Stimulated activated CD4-positive, alpha-beta T cell treated with anti-CD3 and anti-CD28 coated beads, Interleukin-2, amount 100 ng/mL, for 4 hours (primary cell): ENCODE measurements at places on chromosomes 5 and 9.

DNA sequence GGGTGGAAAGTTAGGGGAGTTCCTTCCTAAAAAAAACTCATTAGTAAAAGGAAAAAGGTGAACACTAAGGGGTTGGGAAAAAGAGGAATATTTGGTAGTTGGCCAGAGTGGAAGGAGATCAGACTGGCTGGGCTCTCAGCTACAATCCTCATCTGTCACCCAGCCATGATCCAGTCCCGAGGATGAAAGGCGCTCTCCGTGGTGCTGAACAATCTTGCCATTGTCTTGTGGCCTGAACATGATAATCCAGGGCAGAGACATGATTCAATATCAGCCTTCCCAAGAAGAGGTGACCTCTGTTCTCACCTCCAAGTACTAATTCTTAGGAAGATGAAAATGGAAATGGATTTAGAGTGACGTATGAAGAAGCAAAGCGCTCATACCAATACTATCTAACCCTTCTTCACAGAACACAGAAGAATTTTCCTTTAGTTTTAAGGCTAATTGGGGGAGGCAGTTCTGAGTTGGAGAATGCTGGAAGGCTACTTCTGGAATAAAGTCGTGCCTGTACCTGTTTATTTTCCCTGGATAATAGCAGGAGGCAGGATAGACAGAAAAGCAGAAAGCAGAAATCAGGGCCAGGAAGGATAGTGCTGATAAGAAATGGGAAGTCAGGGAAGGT, 36.6 kb upstream of the MYORG start:
- no peak for DNase-seq

GRCh38 chr5:118430076-118430475, 558.3 kb downstream of the DTWD2 start:
- DNase-seq: no peak

DNA sequence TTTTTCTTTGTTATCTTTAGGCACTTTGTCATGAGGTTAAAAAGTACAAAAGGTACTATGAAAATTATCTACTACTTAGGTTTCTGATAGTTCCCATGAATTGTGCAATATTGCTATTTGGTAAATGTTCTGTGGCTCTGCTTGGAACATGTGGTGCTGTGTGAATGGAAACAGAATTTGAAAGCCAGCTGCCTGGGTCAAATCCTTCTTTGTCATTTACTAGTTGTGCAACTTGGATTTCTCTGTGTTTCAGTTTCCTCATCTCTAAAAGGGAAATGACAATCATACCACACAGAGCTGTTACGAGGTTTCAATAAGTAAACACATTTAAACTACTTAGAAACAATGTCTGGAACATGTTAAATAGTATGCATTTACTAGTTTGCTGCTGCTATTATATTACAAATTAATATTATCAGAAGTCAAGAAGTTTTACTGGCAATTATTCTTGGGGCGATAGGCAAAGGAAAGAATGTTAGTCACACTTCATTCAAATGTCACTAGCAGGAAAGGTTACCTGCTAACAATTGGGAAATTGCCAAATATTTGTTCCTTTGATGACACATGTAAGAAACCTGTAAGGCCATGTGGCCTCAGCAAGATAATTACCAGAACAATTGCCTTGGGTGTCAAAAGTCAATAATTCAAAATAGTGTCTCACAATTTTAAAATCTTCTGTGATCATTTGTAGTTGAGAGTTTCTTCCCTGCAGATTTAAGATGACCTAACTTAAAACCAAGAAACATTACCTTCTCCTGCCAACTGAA, 184.8 kb downstream of the KIAA0825 start:
- no peak for DNase-seq

DNA sequence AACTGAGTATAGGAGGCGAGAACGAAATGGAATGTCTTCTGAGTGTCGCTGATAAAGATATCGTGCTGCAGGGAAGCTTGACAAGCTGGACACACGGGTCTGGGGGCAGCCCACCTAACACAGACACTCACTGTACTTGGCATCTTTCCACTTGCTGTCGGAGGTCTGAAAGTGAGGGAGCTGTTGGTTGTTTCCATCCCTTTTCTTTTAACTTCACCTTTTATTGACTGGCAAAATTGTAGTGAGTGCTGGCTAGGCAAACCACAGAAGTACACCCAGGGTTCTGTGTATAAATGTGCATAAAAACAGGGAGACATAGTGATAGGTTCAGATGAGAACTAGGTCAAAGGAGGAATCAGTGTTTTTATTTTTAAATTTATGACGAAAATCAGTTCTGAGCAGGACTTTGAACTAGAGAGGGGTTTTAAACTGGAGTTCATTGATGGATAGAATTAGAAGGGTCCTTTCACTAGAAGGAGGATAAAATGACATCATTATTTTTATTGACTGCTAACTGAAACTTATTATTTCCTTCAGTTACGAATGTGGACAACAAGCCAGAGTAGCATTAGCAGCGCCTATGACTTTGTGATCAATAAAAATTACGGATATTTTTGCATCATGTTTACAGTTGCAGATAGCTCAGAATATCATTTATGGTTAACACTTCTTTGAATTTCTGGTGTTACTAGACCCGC, 817 bp downstream of the GAPVD1 start:
- no peak for DNase-seq

- no peak for DNase-seq
Measured at GRCh38 chr9:35758475-35759050, 4.5 kb upstream of the MSMP start.
